ENCODE measurements at places on chromosomes 16 and 17. TPM values are rescaled to one million over a fixed set of nuclear protein-coding genes. Genes with fewer than 3 reads are reported as not detected.
A peak's percentile ranks its signal among the peaks of the same experiment; 100 is the strongest.

DNA sequence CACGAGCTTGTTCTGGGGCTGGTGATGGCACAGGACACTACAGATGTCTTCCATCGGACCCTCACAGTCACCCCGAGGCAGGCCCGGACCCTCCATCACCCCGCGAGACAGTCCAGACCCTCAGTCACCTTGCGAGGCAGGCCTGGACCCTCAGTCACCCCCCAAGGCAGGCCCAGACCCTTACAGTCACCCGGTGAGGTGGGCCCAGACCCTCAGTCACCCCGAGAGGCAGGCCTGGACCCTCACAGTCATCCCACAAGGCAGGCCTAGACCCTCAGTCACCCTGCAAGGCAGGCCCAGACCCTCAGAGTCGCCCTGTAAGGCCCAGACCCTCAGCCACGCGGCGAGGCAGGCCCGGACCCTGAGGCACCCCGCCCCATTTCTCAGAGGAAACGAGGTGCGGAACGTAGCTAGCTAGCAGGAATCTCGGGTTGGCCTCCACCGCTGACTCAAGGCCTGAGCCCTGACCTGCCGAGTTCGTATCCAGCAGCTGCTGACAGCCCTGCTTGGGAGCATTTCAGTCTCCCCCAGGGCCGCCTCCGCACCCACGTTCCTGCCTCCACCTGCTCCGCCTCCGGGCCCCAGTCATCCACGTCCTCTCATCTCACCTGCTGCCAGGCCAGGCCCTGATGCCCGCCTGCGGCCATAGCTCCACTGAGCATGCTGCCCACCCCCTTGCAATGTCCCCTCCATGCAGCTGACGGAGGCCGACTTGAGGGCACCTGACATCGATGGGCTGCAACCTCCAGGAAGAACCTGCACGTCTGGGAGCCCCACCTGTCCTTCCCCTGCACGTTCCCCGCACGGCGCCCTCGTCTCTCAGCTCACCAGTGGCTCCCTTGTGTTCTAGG is 28.7 kb downstream of the RPH3AL start:
- H3K36me3 ChIP-seq: peaks cover 52% of the 10 kb centered on the region
- no peaks in the 10 kb centered on the region for H3K27me3 ChIP-seq
- no peak for DNase-seq
- H3K4me3 ChIP-seq: no peak overlapping the region
- H3K4me1 ChIP-seq: no peaks in the 10 kb centered on the region

The IRX5 gene
- 15.2 TPM for total RNA-seq

DNA sequence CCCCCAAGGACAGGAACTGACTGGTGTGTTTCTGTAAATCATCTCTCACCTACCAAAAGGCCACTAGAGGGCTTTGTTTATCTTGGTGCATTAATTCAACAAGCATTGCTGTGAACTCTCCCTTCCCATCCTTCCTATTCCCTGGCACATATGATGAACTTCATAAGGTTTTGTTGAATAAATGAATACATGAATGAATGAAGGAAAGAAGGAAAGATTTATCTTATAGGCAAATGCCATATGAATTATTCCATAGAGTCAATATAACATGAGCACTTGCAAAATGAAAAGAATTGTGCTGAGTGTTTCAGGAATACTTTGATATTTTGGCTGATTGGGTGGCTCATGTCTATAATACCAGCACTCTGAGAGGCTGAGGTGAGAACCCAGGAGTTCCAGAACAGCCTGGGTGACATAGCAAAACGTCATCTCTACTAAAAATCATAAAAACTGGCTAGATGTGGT is 4.3 kb downstream of the SPDYE4 start:
- no peak overlapping the region for H3K4me3 ChIP-seq
- DNase-seq: peak; percentile 58
- no peaks in the 10 kb centered on the region for H3K27me3 ChIP-seq
- H3K36me3 ChIP-seq: no peaks in the 10 kb centered on the region

DNA sequence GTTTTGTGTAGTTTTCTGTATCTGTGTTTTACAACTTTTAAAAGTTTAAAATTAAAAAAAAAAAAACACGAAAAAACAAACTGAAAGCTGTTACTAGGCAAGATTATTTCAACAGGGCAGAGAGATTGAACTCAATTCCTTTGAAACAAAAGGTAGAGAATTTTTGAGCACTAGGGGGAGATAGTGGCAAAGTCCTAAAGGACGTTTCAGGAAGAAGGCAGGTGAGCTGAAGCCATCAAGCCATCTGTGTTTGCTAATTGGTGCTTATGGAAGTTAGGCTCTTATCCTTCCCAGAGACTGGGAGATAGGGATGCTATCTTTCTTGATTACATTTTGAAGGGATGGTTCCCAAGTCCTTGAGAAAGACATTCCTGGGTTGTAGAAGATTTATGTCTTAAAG is 70.6 kb upstream of the CLEC3A start:
- no peaks in the 10 kb centered on the region for H3K4me1 ChIP-seq
- no peaks in the 10 kb centered on the region for H3K36me3 ChIP-seq
- H3K27ac ChIP-seq: no peak overlapping the region
- no peak overlapping the region for H3K4me3 ChIP-seq
- no peaks in the 10 kb centered on the region for H3K27me3 ChIP-seq
- DNase-seq: peak; percentile 58

DNA sequence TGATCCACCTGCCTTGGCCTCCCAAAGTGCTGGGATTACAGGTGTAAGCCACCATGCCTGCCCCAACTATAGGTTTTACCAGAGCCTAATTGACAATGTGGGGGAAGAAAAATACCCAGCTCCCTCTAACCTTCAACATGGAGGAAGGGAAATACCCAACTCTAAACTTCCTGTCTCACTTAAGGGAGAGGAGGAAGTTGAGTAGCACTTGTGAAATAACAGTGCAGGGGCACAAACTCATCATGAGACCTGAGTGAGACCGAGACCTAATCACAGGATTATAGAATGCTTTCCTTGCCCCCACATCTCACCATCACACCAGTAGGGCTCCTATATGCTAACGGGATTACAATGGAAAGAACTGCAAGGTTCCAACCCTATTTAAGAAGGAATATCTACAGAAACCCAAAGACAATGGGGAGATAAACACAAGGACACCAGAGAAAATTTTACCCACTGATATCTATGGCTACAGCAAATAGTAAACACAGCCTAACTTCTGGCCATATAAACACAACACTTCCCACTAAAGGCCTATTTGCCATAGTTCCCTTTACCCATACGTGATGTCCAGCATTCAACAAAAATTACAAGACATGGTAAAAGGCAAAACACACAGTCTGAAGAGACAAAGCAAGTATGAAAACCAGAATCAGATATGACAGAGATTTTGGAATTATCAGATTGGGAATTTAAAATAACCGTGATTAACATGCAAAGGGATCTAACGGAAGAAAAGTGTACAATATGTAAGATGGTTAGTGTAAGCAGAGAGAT is 26.9 kb downstream of the OR3A1 start:
- H3K27ac ChIP-seq: no peak overlapping the region
- no peaks in the 10 kb centered on the region for H3K4me1 ChIP-seq
- no peaks in the 10 kb centered on the region for H3K27me3 ChIP-seq

DNA sequence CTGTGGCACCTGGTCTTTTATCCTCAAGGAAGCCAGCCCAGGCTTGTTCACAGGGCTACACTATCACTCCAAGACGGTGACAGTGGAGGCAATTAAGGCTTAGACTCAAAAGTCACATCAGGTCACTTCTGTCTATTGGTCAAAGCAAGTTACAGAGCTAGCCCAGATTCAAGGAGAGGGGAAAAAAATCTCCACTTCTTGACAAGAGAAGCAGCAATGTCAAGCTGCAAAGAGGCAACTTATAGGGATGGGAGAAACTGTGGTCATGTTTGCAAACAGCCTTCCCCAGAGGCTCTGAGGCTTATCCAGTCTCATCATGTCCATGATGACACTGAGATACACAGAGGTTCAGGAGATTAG is 31.6 kb downstream of the SERPINF1 start:
- H3K27me3 ChIP-seq: no peaks in the 10 kb centered on the region
- H3K36me3 ChIP-seq: no peaks in the 10 kb centered on the region
- no peak for DNase-seq

DNA sequence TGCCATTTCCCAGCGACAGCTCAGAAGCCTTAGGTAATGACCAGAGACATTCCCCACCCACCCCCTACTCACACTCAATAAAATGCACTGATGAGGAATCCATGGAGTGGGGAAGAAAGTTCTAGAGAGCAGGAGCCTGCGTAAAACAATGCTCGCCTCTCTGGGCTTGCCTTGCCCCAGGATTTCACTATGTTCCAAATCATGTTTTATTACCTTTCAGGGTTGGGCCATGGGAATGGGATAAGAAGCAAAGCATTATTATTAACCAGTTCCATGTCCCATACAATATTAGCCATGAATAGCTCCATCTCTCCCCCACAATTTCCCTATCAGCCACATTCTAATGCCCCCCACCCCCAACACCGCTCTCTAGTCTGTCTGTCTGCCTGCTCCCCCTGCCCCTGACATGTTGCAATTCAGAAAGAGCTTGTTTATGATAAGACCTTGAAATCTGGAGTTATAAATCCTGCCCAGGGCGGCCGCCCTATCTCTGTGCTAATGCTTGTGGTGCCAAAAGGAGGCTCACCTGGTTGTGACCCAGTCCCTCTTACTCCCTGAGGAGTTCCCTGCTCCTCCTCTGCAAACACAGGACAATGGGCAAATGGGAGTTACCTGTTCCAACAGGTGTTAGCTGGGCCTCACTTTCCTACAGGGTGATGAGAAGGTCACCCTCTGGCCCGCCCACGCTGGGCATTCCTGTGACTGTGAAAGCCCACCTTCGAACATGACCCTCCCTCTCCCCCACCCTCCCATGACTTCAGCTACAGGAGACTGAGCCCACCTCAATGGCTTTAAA is 28.0 kb upstream of the DDX52 start:
- H3K4me3 ChIP-seq: no peak overlapping the region
- DNase-seq: no peak
- H3K27ac ChIP-seq: no peak overlapping the region
- no peaks in the 10 kb centered on the region for H3K27me3 ChIP-seq
- no peaks in the 10 kb centered on the region for H3K36me3 ChIP-seq

The PMFBP1 gene
- total RNA-seq: 1.8 TPM

- peak overlapping the region; percentile 68 for H3K27ac ChIP-seq
- DNase-seq: peak; percentile 78
- H3K27me3 ChIP-seq: peaks cover 6% of the 10 kb centered on the region
- no peaks in the 10 kb centered on the region for H3K4me1 ChIP-seq
- no peak overlapping the region for H3K4me3 ChIP-seq
Observed at GRCh38 chr17:77681861-77682260, 276.6 kb upstream of the TNRC6C start.

GRCh38 chr16:66205287-66206231 is 160.9 kb upstream of the CDH5 start:
- H3K27me3 ChIP-seq: peaks cover 8% of the 10 kb centered on the region
- H3K36me3 ChIP-seq: no peaks in the 10 kb centered on the region
- DNase-seq: no peak

All from stomach (tissue), 19 donors.